ENCODE measurements at places on chromosomes 3 and 15.

DNA sequence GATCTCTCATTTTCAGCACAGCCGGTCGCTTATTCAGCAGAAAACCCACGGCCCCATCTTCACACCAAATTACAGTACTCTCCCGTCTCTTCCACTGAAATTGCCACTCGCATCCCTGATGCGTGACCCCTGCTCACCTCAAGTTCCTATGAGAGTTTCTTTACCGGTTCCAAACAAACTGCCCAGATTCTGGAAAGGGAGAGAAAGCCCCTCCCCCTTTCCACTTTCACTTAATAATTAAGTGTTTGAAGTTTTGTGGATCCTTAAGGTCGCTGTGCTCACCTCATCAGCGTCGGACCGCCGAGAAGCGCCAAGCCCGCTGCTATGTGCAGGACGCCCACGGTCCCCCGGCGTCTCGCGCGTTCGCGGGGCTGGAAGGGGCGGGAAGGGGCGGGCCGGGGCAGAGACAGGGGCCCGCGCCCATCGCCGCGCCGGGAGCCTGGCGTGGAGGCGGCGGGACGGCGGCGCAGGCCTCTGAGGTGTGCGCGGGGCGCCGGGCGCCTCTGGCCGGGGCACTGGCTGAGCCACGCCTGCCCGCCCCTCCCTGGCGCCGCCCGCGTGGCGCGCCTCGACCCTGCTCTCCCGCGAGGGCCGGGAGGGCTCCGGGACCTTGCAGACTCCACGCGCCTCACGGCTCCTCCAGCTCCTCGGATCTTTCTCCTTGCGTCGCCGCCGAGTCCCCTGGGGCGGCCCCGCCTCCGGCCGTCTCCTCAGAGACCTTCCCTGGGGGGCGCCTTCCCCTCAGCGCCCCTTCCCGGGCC, at the start of gene GPR156:
Gene GPR156 (minus strand): TSS at position 476 of the 761 bp plus-strand sequence. CDS start 41,124 bp downstream, outside the sequence.
- no peak for DNase-seq

- DNase-seq = no peak
These were observed 225.5 kb downstream of the RORA start for GRCh38 chr15:61003437-61004218.

GRCh38 chr3:10317311-10317960, 3.5 kb downstream of the SEC13 start:
- DNase-seq = no peak

GRCh38 chr3:89353465-89353864, 246.0 kb downstream of the EPHA3 start:
- DNase-seq = no peak

- DNase-seq = no peak
These were observed 116.9 kb downstream of the SLC9A9 start for GRCh38 chr3:143731320-143731719.

GRCh38 chr3:111107662-111108035, 36.0 kb downstream of the NECTIN3 start:
- DNase-seq = no peak

- DNase-seq = no peak
These were observed 84.0 kb upstream of the OSBPL11 start for GRCh38 chr3:125679258-125679657.

DNA sequence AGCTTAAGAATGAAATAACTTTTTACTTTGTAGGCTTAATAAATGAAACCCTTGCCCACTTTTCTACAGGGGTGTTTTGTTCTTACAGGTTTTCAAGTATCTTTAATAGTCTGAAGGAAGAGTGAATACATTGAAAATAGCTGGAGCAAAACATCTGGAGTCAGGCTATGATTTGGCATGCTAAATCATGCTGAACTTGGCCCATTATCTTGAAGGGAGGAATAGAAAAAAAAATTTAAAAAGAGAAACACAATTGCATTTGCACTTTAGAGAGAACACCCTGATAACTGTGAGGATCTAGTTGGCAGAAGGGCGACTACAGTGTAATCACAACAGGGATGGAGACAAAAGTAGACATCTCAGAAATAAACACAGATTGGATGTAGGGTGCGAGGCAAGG, 1.8 kb upstream of the IQGAP1 start:
- no peak for DNase-seq

- no peak for DNase-seq
These were observed 139.1 kb downstream of the RTP4 start for GRCh38 chr3:187507266-187507665.

GRCh38 chr3:192864941-192865340, 52.7 kb downstream of the MB21D2 start:
- no peak for DNase-seq

- DNase-seq = no peak
These were observed 571.8 kb downstream of the FOXP1 start for GRCh38 chr3:71011565-71012287.

- DNase-seq = no peak
These were observed 1.2 kb downstream of the CLN6 start for GRCh38 chr15:68228143-68228970.

DNA sequence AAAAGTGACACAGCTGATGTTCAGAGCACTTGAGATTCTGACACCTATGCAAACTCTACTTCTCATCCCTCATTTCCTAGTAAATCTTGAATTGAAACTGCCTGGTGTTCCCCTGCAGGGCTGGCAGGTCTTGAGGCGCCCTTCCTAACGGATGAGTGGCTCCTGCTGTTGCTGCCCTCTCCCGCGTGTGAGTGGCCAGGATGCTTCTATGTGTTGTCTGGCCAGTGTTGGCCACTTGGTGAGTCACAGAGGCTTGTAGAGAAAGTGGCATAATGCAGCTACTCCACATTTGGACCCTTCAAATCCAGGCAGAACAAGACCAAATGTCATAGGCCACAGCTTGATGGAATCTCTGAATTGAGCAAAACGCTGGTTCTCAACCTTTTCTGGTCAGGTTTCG, 63.6 kb downstream of the MOBP start:
- DNase-seq = no peak

GRCh38 chr15:58479941-58480340, 48.1 kb downstream of the LIPC start:
- DNase-seq = no peak

GRCh38 chr3:22372292-22373062, 621.5 kb upstream of the ZNF385D start:
- no peak for DNase-seq

DNA sequence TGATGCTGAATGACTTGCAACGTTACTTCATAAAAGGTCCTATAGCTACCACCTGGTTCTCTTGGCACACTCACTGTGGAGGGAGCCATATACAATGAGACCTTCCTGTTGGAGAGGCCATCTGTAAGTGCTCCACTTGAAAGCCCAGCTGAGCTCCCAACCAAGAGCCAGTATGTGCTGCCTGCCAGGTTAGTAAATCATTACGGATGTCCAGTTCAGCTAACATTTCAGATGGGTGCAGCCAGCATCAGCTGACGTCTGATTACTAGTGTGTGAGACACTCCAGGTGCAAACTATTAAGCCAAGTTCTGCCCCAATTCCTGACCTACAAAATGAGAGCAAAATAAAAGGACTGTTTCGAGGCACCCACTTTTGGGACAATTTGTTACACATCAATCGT, 274.4 kb upstream of the ROBO2 start:
- DNase-seq = no peak

DNA sequence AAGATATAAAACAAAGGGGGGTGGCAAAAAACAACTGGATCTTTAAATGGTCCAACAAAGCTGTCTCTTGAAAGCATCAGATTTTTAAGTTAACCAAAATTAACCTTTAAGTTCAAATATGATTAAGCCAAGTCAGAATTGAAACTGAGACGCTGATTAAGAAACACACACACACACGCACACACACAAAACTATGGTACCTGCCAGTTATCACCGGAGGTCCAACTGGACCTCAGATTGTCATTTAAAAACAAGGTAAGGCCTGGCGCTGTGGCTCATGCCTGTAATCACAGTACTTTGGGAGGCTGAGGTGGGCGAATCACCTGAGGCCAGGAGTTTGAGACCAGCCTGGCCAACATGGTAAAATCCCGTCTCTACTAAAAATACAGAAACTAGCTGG, 10.4 kb downstream of the ARF4 start:
- no peak for DNase-seq

- no peak for DNase-seq
These were observed 725.4 kb upstream of the DPPA4 start for GRCh38 chr3:110062716-110063115.

GRCh38 chr15:76299786-76300185, 11.5 kb downstream of the ETFA start:
- DNase-seq = no peak

DNA sequence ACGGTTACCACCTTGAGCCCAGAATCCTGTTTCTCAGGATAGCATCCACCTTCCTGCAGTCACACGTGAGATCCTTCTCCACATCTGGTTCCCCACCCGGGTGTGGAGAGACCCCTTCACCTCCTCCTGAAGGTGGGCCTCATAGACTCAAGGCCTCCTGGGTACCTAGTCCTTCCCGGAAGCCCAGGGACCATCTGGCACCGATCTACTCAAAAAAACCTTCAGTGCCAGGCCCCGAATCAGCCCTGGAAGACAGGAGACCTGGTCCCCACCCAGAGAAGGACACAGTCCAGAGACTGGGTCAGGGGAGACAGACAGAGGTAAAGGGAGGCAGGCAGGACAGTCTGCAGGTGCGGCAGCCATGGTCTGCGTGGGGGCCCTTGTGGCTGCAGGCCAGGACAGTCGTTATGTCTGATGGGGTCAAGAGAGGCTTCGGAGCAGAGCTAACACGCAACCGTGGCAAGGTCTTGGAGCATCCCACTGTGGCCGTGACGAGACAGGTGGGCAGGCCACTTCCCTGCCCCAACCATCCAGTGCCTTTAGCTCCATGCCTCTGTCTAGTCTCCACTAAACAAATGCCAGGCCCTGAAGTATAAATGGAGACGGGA, 112.2 kb upstream of the ABHD17C start:
- DNase-seq = no peak

DNA sequence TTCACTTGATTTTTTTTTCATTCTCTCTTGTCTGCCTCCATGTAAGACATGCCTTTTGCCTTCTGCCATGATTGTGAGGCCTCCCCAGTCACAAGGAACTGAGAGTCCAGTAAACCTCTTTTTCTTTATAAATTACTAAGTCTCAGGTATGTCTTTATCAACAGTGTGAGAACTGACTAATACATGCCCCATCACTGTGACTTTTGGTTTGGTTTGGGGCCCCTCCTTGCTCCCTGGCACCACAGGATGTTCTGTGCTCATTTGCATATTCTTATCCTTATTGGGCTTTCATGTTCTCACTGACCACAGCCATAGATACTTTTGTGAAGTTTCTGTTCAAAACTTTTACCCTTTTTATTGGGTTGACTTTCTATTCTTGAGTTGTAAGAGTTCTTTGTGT, 3.8 kb upstream of the PRR20G start:
- DNase-seq = no peak

GRCh38 chr15:78276064-78276943, 11.9 kb downstream of the DNAJA4 start:
- DNase-seq = no peak

GRCh38 chr3:95798628-95799027, 1015.8 kb upstream of the EPHA6 start:
- DNase-seq = no peak

DNA sequence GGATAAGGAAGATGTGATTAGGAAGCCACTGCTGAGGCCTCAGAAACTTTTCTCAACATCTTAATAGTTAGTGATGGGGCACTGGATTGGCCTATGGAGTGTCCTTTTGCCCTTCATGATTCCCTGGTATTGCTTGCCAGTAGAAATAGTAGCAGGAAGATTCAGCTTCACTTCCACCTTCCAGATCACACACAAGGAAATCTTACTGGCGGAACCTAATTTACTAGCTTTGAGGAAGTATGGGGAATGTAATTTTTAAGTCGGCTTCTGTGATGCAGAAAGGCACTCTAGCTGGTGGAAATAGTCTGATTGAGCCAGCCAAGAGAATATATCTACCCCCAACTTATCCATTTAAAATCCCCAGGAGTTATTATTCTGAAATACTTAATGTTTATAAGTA, 46.5 kb downstream of the LPP start:
- DNase-seq = no peak

GRCh38 chr3:40660554-40660953, 135.8 kb downstream of the ZNF621 start:
- DNase-seq = no peak

GRCh38 chr15:30859091-30859874, 44.4 kb upstream of the FAN1 start:
- peak; percentile 31 for DNase-seq

DNA sequence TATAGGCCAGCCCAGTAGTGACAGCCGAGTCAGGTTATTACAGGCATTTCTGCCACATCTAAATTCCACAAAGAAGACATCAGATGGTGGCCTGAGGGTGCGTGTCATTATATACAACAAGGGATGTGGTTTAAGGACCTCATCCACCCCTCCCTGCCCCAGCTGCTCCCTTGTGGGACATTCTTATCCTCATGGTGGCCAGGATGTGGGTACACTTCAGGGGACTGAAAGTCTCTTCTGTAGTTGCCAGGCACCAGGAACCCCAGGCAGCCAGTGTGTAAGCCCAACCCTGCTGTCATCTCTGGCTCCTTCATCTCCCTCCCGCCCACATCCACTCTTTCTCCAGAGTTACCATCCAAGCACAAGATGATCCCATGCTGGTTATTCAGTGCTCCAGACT, 224.9 kb upstream of the TOPAZ1 start:
- DNase-seq = no peak

DNA sequence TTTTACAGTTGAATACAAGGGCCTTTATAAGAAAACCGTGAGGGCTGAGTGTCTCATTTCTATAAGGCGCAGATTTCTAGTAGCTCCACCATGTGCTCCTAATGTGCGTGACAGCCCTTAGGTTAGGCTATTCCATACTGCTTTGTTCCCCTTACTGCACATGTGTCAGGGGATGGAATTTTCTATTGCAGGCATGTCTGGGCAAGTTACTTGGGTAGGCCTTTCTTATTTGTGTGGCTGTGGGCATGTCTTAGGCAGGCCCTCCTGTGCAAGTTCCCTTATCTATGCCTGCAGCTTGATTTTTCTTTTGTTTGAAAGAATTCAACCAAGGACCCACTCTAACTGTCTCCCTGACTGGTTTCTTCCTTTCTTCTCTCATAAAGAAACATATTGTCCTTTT, 434.2 kb upstream of the CNTN3 start:
- DNase-seq = no peak

GRCh38 chr3:49805367-49805782, 2.3 kb downstream of the INKA1 start:
- DNase-seq = no peak

- no peak for DNase-seq
These were observed 292.9 kb downstream of the ZIC4 start for GRCh38 chr3:147113293-147114044.

DNA sequence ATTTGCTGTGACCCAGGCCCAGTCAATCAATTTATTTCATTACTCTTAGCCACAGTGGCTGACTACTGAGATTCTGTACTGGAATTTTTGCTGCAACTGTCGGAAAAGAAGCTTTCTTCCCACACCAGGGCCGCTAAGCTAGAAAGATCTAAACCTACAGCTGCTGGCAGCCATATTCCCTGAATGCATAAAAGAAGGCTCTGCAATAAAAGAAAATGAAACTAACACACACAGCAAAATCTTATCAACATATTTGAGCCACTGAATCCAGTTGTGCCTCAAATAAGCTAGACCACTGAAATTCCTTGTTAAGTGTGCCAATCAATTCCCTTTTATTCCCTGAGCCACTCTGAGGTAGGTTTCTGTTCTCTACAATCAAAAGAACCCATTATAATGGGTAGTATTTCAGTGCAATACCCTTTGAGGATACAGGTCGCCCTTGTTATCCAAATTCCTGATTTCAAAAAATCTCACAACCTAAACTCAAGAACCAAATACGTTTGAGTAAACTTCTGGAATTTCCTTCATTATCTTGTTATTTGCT, 60.3 kb downstream of the MYO9A start:
- DNase-seq = no peak

- DNase-seq = no peak
These were observed 101.4 kb downstream of the FNDC3B start for GRCh38 chr3:172140499-172141391.

GRCh38 chr3:181313335-181313734, 323.8 kb upstream of the DNAJC19 start:
- no peak for DNase-seq
